Body of pancreas (tissue), 4 donors: ENCODE measurements at places on chromosomes 5 and 9.
A peak's percentile ranks its signal among the peaks of the same experiment; 100 is the strongest.

DNA sequence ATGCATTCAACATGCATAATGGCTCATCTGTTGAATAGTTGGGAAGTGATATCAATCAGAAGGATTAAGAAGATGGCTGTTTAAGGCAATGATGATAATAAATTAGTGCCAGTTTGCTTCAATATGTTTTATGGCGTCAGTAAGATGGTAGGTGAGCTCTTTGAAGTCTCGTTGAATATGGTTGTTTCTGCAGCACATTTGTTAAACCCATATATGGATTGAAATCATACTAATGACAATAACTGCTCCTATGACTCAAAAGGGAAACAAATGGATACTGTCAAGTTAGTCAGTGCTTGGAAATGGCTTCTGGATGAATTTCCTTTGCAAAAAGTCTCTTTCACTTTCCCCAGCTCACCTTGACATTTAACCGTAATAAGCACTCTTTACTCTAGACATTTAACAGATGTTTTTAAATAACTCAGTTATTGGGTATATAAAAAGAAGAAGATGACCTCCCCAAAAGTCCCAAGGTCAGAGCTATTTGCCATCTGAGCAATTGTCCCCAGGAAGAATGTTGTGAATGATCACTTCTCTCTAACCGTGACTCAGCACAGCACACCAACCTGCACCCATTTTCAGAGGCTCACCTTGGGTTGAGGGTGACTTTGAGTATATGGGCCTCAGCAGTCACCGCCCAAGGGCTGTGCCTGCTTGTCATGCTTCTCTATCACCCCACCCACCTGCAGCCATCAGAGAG, 133.4 kb downstream of the GRIA1 start:
- H3K27me3 ChIP-seq: no peaks in the 10 kb centered on the region
- H3K27ac ChIP-seq: no peak overlapping the region
- H3K4me1 ChIP-seq: no peaks in the 10 kb centered on the region
- no peaks in the 10 kb centered on the region for H3K36me3 ChIP-seq

- H3K4me1 ChIP-seq: no peaks in the 10 kb centered on the region
- no peaks in the 10 kb centered on the region for H3K27me3 ChIP-seq
- H3K36me3 ChIP-seq: no peaks in the 10 kb centered on the region
- DNase-seq: no peak
- no peak overlapping the region for H3K4me3 ChIP-seq
- H3K27ac ChIP-seq: no peak overlapping the region
These were observed 4.5 kb upstream of the PCA3 start for GRCh38 chr9:76759732-76760131.

DNA sequence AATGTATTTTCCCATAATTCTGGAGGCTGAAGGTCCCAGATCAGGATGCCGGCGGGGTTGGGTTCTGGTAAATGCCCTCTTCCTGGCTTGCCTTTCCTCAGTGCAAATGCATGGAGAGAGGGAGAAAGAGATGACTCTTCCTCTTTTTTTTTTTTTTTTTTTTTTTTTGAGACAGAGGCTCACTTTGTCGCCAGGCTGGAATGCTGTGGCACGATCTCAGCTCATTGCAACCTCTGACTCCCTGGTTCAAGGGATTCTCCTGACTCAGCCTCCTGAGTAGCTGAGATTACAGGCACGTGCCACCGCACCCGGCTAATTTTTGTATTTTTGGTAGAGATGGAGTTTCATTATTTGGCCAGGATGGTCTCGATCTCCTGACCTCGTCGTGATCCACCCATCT, 300.0 kb upstream of the TAS2R1 start:
- no peak overlapping the region for H3K27ac ChIP-seq
- no peak for DNase-seq
- H3K4me1 ChIP-seq: no peaks in the 10 kb centered on the region
- no peaks in the 10 kb centered on the region for H3K36me3 ChIP-seq
- H3K27me3 ChIP-seq: no peaks in the 10 kb centered on the region

DNA sequence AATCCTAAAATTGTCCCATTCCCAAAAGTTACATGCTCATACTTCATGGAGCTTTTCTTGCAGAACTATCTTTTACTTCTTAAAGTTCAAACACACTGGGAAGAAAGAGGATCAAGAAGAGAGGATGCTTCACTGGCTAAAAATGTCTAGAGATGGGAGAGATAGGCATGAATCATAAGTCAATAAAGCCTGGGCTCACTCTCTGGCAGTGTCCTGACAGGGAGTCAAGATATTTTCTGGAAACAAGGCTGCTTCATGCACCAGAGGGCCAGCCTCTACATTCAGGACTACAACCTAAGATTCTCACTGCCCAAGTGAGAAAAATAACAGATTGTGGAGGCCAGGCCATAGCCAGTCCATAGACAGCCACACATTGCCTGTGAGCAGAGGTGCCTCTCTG, 1358.4 kb downstream of the EFNA5 start:
- no peaks in the 10 kb centered on the region for H3K36me3 ChIP-seq
- no peaks in the 10 kb centered on the region for H3K4me1 ChIP-seq
- no peak for DNase-seq
- no peak overlapping the region for H3K4me3 ChIP-seq

DNA sequence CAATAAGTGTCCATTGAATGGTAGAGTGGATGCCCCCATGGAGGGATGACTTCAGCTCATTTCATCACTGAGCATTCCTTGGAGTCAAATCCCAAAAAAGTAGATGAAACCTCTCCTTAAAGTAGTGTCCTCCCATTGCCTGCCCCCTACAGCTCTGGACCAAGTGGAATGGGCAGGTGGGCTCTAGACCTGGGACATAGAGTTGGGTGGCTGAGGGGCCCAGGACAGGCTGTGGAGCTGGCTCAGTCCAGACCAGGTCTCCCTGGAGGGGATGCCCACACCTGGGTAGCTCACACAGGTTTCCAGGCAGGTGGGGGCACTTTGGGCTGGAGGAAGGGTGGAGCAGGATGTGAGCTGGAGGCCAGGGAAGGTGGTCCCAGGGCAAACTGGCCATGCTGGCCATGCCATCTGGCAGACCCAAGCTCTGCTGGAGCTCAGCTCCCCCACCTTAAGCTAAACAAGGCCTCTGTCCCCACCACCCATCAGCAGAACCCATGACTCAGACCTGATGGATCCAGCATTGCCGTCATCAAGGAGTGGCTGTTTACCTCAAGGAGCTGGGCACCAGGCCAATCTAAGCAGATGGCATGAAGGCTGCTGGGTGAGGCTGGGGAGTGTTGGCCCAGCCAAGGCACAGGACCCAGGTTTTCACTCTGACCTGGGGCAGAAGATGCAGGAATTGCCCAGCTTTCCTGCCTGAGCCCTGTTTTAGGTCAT, 6.2 kb upstream of the SPINK4 start:
- H3K36me3 ChIP-seq: no peaks in the 10 kb centered on the region
- no peak overlapping the region for H3K4me3 ChIP-seq
- peaks cover 20% of the 10 kb centered on the region for H3K4me1 ChIP-seq
- peak overlapping the region; percentile 65 for H3K27ac ChIP-seq
- peak; percentile 83 for DNase-seq

DNA sequence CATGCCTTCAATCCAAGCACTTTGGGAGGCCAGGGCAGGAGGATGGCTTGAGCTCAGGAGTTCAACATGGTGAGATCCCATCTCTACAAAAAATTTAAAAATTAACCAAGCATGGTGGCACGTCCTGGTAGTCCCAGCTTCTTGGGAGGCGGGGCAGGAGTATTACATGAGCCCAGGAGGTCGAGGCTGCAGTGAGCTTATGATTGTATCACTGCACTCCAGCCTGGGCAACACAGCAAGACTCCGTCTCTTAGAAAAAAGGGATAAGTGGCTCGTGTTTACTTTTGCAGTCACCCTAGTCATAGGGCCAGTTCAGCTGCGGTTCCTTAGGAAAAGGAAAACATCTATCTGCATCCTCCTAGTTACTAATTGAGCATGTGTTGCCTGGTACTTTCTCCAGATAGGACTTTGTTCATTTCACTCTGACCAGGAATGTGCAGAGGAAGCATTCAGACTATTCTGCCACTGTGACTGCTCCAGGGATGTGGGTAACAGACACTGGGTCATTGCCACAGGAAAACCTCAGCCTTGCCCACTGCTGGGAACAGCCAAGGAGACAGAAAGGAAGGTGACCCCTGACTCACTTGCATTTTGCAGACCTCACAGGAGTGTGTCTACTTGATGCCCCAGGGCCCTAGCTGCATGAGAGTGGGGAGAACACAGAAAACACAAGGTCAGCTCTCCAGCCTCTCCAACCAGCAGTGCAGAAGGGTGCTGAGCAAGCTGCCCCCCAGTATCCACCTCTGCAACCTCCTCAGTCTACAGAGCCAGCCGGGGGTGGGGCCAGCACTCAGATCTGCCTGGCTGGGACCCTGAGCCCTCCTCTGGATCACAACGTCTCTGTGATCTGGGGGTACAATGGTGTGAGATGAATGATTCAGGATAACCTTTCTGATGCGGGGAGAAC, 33.9 kb upstream of the ALDH1B1 start:
- H3K27me3 ChIP-seq: no peaks in the 10 kb centered on the region
- H3K27ac ChIP-seq: no peak overlapping the region
- peak; percentile 2 for DNase-seq
- no peak overlapping the region for H3K4me3 ChIP-seq
